ENCODE measurements at places on chromosomes 6 and 20. TPM values are rescaled to one million over a fixed set of nuclear protein-coding genes. Genes with fewer than 3 reads are reported as not detected.

GRCh38 chr20:17276101-17276500 lies 49.3 kb downstream of the PCSK2 start:
- no peaks in the 10 kb centered on the region for H3K27me3 ChIP-seq
- H3K36me3 ChIP-seq: no peaks in the 10 kb centered on the region
- no peak overlapping the region for H3K4me3 ChIP-seq
- no peak overlapping the region for H3K27ac ChIP-seq
- H3K4me1 ChIP-seq: no peaks in the 10 kb centered on the region

DNA sequence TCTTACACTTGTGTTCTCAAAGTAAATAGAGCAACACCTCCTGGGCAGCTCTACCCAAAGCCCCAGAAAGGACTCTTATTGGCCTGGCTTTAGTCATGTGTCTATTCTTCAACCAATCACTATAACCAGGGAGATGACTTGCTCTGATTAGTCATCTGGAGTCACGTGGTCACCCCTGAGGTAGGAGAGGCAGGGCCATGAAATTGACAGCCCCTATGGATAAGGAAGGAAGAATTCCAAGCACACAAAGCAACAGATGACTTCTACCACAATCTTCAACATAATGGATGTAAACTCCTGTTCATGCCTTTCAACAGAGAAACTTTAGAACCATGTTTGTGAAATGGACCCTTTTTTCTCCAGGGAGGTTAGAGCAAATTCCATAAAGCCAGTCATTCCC lies 24.6 kb upstream of the EYA2 start:
- no peaks in the 10 kb centered on the region for H3K36me3 ChIP-seq
- no peak for DNase-seq
- H3K27me3 ChIP-seq: peaks cover 8% of the 10 kb centered on the region
- no peak overlapping the region for H3K4me3 ChIP-seq
- H3K4me1 ChIP-seq: no peaks in the 10 kb centered on the region

DNA sequence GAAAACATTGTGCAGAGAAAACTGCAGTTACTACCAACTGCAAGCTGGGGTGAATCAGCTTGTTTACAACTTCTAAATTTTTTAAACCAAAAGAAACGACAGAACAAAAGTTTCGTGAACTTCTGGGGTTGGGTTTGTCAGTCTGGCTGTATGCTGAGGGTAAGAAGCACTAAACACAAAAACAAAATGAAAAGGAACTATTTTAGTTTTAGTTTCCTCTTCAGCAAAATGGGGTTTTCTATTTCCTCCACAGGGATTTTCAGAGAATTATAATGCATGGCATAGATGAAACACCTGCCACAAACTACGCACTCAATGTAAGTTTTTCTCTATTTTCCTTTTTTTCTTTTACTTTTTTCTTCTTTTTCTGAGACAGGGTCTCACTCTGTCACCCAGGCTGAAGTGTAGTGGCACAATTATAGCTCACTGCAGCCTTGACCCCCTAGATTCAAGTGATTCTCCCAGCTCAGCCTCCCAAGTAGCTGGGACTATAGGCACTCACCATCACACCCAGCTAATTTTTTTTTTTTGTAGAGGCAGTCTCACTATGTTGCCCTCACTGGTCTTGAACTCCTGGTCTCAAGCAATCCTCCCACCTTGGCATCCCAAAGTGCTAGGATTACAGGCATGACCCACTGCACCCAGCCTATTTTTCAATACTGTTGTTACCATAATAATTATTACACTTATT lies 40.6 kb downstream of the CGA start:
- DNase-seq: no peak
- no peaks in the 10 kb centered on the region for H3K4me1 ChIP-seq
- H3K36me3 ChIP-seq: no peaks in the 10 kb centered on the region

GRCh38 chr20:59421920-59422637 lies 121.7 kb downstream of the EDN3 start:
- no peak for DNase-seq
- no peak overlapping the region for H3K27ac ChIP-seq
- H3K36me3 ChIP-seq: no peaks in the 10 kb centered on the region

DNA sequence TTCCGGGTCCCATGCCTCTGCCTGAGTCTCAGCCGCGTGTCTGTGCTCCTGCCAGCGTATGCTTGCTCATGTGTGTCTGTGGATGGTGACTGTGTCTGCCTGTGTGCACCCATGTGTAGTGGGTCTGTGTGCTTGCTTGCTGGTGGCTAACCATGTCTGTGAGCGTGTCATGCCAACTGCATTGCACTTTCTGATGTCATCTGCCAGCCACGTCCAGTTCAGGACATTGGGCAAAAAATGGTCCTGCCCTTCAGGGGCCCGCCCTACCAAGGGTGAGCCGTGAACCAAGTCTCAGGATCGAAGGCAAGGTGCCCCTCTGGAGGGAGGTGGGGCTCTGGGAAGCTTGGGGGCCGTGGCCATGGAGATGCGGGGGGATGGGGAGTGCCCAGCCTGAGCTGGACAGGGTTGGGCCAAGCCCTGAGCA lies 9.4 kb upstream of the ZBTB46 start:
- H3K27me3 ChIP-seq: peaks cover 5% of the 10 kb centered on the region
- no peaks in the 10 kb centered on the region for H3K36me3 ChIP-seq
- H3K4me1 ChIP-seq: no peaks in the 10 kb centered on the region
- no peak for DNase-seq

DNA sequence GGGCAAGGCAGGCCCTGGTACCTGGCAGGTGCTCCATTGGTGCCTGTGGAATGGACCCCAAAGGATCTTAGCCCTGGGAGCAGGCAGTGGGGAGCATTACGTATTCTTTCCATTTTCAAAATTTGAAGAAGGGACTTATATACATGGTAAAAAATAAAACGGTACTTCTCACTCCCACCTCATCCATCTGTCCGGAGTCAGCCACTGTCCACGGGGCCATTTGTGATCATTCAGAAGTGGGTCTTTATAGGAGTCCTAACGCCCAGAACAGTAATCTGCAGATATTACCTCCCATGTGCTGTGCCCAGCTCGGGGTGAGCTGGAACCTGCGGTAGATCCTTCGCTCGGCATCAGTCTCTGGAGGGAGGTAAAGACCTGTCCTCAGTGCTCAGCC lies 110.4 kb downstream of the SYCP2 start:
- no peaks in the 10 kb centered on the region for H3K36me3 ChIP-seq
- H3K4me3 ChIP-seq: no peak overlapping the region
- peaks cover 27% of the 10 kb centered on the region for H3K4me1 ChIP-seq
- 0 out of 2 replicates have a peak, but pooled peaks cover 8% of the 10 kb centered on the region for H3K27me3 ChIP-seq

GRCh38 chr20:53133125-53133524 lies 161.0 kb downstream of the TSHZ2 start:
- H3K4me1 ChIP-seq: no peaks in the 10 kb centered on the region
- no peak overlapping the region for H3K4me3 ChIP-seq
- no peaks in the 10 kb centered on the region for H3K36me3 ChIP-seq
- no peak overlapping the region for H3K27ac ChIP-seq
- H3K27me3 ChIP-seq: peaks cover 41% of the 10 kb centered on the region

DNA sequence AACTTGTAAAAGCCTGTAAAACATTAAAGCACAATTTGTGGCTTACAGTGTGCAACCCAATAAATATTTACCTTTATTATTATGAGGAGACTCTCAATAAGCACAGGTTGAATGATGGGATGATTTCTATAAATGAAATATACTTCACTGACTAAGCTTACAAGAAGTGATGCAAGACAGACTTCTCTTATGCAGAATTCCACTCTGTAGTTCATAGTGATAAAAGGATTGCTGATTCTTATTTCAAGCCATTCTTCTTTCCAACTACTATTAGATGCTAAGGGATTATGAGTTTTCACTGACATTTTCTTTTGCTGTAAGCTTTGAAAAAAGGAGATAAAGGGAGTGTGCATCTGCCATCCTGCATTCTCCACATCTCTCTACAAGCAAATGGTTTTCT lies 149.0 kb upstream of the ARG1 start:
- H3K4me1 ChIP-seq: no peaks in the 10 kb centered on the region
- no peak overlapping the region for H3K4me3 ChIP-seq
- no peaks in the 10 kb centered on the region for H3K36me3 ChIP-seq
- DNase-seq: no peak

- H3K4me3 ChIP-seq: no peak overlapping the region
- no peaks in the 10 kb centered on the region for H3K36me3 ChIP-seq
- no peak for DNase-seq
- H3K27ac ChIP-seq: no peak overlapping the region
- no peaks in the 10 kb centered on the region for H3K4me1 ChIP-seq
These were observed 56.2 kb downstream of the ADNP start for GRCh38 chr20:50874758-50875665.

DNA sequence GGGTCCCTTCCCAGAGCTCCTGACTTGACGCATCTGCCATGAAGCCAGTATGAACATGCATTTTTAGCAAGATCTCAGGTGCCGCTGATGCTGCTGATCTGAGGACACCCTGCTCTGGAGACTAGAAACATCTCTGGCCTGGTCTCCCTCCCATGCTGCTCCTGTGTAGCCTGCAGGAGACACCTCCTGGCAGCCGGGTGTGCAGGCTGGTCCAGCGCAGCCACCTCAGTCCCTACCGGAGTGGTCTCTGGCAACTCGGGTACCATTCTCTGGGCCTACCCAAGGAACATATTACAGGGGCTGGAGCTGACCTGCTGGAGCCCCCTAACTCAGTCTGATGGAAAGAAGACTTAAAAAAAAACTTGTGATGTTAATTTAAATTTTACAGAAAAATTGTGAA lies 20.1 kb downstream of the PHACTR3 start:
- H3K4me1 ChIP-seq: no peaks in the 10 kb centered on the region
- peaks cover 98% of the 10 kb centered on the region for H3K27me3 ChIP-seq
- no peak overlapping the region for H3K4me3 ChIP-seq
- H3K36me3 ChIP-seq: no peaks in the 10 kb centered on the region

DNA sequence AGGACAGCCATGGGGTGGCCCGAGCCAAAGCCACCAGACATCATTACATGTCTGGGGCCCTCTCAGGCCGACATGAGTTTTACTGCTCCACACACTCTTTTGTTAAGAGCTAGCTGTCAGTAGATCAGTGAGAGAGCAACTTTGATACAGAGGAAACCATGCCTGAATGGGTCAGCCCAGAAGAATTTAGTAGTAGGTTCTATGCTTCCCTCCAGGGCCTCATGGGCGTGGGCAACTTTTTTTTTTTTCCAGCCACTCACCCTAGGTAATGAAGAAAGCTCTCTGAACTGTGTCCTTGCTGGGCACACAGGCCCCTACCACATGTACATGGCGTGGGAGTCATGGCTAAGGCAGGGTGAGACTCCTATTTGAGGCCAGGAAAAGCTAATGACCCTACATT lies 38.8 kb downstream of the HLA-F start:
- peaks cover 33% of the 10 kb centered on the region for H3K4me1 ChIP-seq
- DNase-seq: no peak
- H3K27me3 ChIP-seq: no peaks in the 10 kb centered on the region
- H3K4me3 ChIP-seq: no peak overlapping the region
- no peaks in the 10 kb centered on the region for H3K36me3 ChIP-seq
- no peak overlapping the region for H3K27ac ChIP-seq

GRCh38 chr6:151073146-151073545 lies 166.6 kb upstream of the AKAP12 start:
- H3K27ac ChIP-seq: no peak overlapping the region
- peaks cover 34% of the 10 kb centered on the region for H3K4me1 ChIP-seq
- no peak for DNase-seq
- no peak overlapping the region for H3K4me3 ChIP-seq
- H3K27me3 ChIP-seq: no peaks in the 10 kb centered on the region
- peaks cover 36% of the 10 kb centered on the region for H3K36me3 ChIP-seq

GRCh38 chr6:45445749-45446549 lies 68.2 kb upstream of the SUPT3H start:
- no peaks in the 10 kb centered on the region for H3K36me3 ChIP-seq
- no peak overlapping the region for H3K4me3 ChIP-seq
- peak overlapping the region; percentile 84 for H3K27ac ChIP-seq
- no peaks in the 10 kb centered on the region for H3K27me3 ChIP-seq
- H3K4me1 ChIP-seq: peaks cover 40% of the 10 kb centered on the region

GRCh38 chr20:31691646-31692275 lies 30.9 kb downstream of the BCL2L1 start:
- no peak overlapping the region for H3K4me3 ChIP-seq
- no peaks in the 10 kb centered on the region for H3K27me3 ChIP-seq
- H3K27ac ChIP-seq: peak overlapping the region; percentile 8
- peaks cover 48% of the 10 kb centered on the region for H3K4me1 ChIP-seq
- no peak for DNase-seq

- H3K36me3 ChIP-seq: no peaks in the 10 kb centered on the region
- no peaks in the 10 kb centered on the region for H3K4me1 ChIP-seq
- peaks cover 52% of the 10 kb centered on the region for H3K27me3 ChIP-seq
- no peak for DNase-seq
These were observed 336.2 kb downstream of the FOXA2 start for GRCh38 chr20:22248051-22248667.

DNA sequence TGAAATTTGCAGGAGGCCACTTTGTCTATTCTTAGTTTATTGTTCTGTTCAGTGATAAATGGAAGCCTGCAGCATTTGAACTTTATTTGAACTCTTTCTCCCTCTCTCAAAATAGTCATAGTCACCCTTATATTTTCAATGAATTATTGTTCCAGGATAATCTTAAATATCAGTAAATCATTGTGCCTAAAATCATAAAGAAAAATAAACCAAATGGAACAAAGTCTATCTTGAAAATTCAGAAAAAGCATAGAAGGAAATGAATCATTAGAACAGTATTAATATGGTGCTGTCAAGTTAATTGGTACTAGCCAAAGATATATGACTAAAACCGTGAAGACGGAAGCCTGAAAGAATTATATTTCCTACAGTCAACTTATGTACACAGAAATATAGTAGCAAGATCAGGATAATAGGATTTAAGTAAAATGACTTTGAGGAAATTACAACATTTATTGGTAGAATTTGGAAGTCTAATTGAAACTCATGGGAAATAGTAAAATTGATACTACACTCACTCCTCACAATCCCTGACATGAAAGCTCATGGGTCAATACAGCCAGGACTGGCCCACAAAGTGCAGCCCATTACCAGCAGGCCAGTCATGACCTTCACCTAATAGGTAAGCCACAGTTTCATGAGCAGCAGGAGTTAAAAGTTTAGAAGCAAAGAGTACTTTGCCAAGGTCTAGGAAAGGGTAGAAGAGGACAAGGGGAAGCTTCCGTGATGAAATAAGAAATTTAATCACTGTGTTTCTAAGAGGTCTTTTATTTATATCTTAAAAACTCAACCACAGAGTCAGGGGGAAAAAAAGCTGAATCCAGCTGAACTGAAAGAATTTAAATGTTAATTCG lies 119.9 kb upstream of the ENPP5 start:
- H3K27me3 ChIP-seq: 0 out of 2 replicates have a peak, but pooled peaks cover 2% of the 10 kb centered on the region
- no peaks in the 10 kb centered on the region for H3K36me3 ChIP-seq
- no peaks in the 10 kb centered on the region for H3K4me1 ChIP-seq

GRCh38 chr6:5036269-5036668 lies 32.4 kb upstream of the RPP40 start:
- H3K4me3 ChIP-seq: no peak overlapping the region
- H3K27ac ChIP-seq: no peak overlapping the region
- H3K4me1 ChIP-seq: peaks cover 11% of the 10 kb centered on the region
- DNase-seq: peak; percentile 32

GSTA3 gene
- total RNA-seq: not detected

HACE1 gene
- 12.4 TPM for total RNA-seq

MLN gene
- not detected for total RNA-seq

BEND6 gene
- 5.7 TPM for total RNA-seq

EMILIN3 gene
- total RNA-seq: not detected

BPIFA3 gene
- total RNA-seq: not detected
